ENCODE measurements at places on chromosomes 2 and 18.

GRCh38 chr2:119276864-119277263, 53.2 kb downstream of the STEAP3 start:
- DNase-seq: no peak

DNA sequence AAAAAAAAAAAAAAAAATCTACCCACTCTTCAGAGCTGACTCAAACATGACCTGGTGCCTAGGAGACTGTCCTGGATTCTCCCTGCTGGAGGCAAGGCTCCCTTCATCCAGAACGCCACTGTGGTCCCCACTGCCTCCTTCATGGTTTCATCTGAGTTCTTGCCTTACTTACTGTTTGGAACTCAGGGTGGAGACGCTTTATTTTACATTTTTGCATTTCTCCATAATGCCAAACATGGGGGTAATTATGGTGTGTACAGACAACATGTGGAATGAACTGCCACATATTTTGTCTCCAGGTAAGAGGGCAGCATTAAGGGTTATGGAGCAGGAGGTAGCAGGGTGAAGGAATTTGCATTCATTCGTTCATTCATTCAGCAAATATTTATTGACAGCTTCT, 154.0 kb upstream of the MSH6 start:
- DNase-seq: no peak

DNA sequence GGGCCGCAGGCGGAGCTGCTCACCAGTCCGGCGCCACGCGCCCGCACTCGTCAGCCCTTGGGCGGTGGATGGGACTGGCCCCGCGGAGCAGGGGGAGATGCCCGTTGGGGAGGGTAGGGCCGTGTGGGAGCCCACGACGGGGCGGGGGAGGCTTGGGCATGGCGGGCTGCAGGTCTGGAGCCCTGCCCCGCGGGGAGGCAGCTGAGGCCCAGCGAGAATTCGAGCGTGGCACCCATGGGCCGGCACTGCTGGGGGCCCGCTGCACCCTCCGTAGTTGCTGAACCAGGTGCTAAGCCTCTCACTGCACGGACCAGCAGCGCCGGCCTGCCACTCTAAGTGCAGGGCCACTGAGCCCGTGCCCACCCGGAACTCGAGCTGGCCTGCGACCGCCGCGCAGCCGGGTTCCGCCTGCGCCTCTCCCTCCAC, 182.4 kb upstream of the ERBB4 start:
- no peak for DNase-seq

DNA sequence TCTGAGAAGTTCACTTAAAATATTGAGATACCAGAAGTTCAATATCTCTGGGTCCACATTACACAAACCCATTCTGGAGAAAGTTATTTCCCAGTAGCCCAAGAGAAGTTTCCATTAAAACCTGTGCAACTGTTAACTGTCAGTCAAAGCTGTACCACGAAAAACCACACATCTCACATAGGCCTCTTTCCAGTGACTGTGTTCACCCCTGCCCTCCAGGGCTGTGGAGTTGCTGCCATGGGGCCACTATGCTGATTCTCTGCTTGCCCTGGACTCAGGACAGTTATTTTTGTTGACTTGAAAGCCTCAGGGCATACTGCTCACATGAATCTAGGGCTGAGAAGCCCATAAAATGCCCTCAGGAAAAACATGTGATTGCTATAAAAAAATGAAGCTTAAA, 153.8 kb downstream of the PIEZO2 start:
- no peak for DNase-seq

DNA sequence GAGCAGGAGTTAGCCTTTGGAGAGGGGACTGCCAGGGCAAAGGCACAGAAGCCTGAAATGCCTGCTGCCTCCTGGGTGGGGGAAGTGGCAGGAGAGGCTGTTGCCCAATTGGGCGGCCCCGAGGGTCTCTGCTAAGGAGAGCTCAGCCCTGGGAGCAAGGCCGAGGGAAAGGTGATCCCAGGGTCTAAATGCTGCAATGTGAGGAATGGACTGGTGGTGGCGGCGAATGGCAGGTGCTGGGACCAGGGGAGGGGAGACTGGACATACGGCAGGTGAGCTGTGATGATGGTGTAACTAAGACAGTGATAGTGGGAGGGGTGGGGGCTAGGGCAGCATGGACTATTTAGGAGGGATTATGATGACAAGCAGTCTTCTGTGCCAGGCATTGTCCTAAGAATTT, 104.0 kb downstream of the DYSF start:
- no peak for DNase-seq

- DNase-seq: no peak
These were observed 66.6 kb downstream of the GYPC start for GRCh38 chr2:126722546-126722945.

DNA sequence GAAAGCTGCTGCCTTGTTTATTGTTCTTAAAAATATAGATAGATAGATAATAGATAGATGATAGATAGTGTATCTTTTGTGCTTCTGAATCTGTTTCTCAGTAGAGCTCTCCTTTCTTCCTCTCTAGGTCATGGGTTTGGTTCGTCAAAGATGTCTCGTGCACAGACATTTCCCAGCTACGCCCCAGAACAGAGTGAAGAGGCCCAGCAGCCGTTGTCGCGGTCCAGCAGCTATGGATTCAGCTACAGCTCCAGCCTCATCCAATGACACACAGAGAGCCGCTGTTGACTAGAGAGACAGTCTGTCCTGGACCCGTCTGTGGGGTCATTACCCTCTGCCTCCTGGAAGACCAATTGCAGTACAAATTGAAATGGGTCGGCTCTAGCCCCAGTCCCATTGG, 106.6 kb downstream of the CD226 start:
- no peak for DNase-seq

GRCh38 chr2:85812094-85812735, 58.4 kb downstream of the ATOH8 start:
- DNase-seq: no peak

DNA sequence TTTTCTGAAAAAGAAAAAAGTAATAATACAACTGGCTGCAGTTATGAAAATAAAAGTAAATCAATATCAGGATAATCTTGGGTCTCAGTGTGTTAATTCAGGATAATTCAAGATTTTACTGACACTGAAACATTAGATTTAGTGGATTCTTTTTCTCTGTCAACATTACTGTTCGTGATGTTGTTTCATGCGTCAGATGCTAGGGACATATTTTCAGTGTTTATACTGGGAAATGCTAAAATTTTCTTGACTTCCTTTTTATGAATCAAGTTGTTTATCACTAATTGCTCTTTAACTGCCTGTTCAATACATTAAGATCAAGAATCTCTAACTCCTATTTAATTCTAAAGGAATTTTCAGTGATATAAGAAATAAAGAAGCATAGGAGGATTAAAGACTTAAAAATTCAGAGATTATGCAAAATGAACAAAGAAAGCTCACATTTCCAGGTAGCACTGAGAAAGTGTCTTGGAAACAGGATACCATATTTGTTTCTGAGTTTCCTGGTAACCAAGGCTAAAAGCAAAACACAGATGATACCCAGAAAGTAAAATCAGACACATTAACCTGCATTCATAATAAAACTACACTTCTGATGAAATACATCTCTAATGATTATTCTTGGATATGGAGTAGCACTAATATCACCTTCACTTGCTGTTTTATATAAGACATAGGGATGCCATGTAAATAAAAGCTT, 174.0 kb downstream of the ARL4C start:
- DNase-seq: no peak

GRCh38 chr2:131037398-131038257, 55.6 kb downstream of the FAM168B start:
- DNase-seq: no peak

- no peak for DNase-seq
These were observed 53.5 kb upstream of the C2orf15 start for GRCh38 chr2:99088017-99088416.

- no peak for DNase-seq
These were observed 936.0 kb downstream of the TRIB2 start for GRCh38 chr2:13652531-13653313.
